Femur (tissue), 1 donor: ENCODE measurements at places on chromosomes 2 and 18.

DNA sequence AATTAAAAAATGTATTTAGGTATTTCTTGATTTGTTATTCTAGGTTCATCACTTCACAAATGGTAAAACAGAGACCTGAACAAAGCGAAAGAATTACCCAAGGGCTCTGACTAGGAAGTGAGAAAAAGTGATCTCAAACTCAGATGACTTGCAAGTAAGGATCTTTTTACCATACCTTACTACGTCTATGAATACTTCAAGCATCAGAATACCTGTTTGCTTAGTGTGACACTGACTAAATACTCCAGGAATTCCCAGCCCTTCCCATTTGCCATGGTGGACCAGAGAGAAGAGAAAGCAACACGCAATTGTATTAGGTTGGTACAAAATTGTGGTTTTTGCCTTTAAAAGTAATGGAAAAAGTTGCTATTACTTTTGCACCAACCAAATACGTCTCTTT is 35.8 kb upstream of the FIGN start:
- DNase-seq, result no peak

GRCh38 chr2:222270396-222270795 is 28.4 kb downstream of the PAX3 start:
- DNase-seq, result no peak

GRCh38 chr2:174012347-174013314 is 47.5 kb upstream of the SP3 start:
- DNase-seq, result peak; percentile 87

GRCh38 chr2:166344286-166345113 is 31.2 kb downstream of the SCN9A start:
- no peak for DNase-seq

DNA sequence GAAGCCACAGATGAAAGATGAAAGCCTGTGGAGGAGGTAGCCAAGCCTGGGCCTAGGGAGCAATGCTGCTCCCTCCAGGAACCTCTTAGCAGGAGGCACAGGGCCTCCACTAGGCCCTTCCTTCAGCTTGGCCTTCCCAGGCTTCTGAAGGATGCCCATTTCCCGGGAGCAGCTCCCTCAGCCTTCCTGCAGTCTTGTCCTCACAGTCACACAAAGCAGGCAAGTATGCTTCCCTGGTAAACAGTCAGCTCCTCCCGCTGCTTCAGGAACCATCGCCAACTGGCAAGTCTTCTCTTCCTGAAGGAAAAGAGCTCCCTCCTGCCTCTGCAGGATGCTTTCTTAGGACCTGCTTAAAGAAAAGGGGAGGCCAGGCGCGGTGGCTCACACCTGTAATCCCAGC is 53.2 kb downstream of the SMAD7 start:
- DNase-seq, result peak; percentile 35

GRCh38 chr2:232781765-232782164 is 5.4 kb upstream of the KCNJ13 start:
- no peak for DNase-seq

GRCh38 chr2:174593574-174594203 is 3.9 kb downstream of the WIPF1 start:
- DNase-seq, result peak; percentile 65

DNA sequence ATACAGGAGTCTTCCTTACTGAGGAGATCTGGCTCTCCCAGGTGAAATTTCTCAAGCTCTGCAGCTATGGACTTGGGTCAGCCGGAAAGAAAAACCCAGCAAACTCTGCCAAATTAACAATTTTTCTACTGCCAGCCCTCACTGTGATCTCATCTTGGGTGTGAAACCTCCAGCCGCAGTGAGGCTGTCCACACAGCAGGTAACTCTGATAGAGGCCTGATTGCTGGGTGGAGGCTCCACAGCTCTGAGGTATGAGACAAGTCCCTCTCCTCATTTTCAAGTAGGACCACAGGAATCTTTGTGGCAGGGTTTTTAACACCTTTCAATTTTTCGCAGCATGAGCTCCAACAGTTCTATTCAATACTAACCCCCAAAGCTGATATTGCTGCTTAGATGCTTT is 430.6 kb upstream of the RAB6C start:
- no peak for DNase-seq

DNA sequence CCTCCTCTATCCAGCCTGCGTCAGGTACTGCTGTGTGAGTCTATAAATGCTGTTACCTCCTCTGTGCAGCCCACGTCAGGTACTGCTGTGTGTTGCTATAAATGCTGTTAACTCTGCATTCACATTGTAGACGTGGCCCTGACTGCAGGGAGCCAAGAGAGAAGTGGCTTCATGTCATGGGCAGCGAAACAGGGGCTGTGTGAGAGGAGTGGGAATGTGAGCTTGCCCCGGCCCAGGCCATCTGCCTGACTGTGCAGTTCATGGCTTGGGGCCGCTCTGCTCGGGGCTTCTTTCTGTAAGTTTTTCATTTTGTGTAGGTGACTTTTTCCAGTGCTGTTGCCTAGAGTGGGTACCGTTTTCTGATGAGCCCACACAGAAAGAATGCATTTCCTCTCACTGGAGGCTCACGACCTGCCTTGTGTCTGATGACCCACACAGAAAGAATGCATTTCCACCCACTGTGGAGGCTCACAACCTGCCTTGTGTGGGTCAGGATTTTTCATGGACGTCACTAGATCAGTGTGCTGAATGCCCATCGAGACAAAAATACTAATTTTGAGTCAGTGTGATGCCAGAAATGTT is 104.5 kb downstream of the SNTG2 start:
- DNase-seq, result no peak

GRCh38 chr2:98013407-98014042 is 17.8 kb upstream of the TMEM131 start:
- peak; percentile 39 for DNase-seq

DNA sequence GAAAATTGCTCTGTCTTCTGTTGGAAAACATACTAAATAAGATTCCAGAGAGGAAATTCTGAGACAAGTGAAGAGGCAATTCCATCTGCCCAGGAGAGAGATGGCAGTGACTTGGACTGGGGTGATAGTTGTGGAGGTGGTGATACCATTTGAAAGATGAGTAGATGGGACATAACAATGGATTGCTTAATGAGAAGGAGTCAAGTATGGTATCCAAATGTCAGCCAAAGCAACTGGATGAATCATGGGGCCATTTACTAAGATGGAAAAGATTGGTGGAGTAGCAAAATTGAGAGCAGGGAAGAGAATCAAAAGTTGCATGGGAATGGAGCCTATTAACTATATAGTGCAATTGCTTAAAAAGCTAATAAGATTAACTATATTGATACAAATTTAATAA is 222.1 kb downstream of the ETAA1 start:
- DNase-seq, result no peak

DNA sequence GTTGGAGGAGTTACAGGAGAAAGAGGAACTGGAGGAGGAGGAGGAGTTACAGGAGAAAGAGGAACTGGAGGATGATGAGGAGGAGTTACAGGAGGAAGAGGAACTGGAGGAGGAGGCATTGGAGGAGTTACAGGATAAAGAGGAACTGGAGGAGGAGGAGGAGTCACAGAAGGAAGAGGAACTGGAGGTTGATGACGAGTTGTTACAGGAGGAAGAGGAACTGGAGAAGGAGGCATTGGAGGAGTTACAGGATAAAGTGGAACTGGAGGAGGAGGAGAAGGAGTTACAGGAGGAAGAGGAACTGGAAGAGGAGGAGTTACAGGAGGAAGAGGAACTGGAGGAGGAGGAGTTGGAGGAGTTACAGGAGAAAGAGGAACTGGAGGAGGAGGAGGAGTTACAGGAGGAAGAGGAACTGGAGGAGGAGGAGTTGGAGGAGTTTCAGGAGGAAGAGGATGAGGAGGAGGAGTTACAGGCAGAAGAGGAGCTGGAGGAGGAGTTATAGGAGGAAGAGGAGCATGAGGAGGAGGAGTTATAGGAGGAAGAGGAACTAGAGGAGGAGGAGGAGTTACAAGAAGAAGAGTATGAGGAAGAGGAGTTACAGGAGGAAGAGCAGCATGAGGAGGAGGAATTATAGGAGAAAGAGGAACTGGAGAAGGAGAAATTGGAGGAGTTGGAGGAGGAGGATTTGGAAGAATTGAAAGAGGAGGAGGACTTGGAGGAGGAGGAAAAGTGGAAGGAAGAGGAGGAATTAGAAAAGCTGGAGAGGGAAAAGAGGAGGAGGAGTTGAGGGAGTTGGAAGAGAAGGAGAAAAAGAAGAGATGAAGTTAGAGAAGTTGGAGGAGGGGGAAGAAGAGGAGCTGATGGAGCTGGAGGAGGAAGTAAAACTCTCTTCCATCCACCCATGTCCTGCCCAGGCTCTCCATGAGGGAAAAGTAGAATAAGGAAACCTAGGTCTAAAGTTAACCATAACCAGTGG is 37.2 kb downstream of the CLASP1 start:
- no peak for DNase-seq

GRCh38 chr2:73301636-73302035 is 8.3 kb upstream of the EGR4 start:
- DNase-seq, result no peak

- DNase-seq, result no peak
Measured at GRCh38 chr18:78619854-78620253, 359.8 kb upstream of the SALL3 start.
